ENCODE measurements at places on chromosomes 12 and 14.

GRCh38 chr14:55398679-55399078, 13.0 kb downstream of the ATG14 start:
- no peak for DNase-seq

DNA sequence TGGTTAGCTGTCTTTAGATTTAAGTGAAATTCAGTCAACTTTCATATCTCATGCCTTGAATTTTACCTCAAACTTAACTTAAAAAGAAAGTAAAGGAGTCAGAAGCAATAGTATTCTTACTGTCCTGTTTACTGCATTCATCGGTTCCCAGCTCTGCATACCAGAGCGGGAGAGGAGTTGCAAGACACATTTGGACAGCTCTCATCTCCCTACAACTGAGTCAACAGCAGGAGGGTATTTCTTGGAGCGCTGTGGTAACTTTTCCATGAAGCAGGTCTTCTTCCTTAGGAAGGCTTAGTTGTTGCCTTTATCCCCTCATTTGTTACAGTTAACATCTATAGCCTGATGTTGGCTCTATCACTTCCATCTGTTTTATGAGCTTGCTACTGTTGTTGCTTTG, 65.1 kb downstream of the TRMT5 start:
- DNase-seq: no peak

- DNase-seq: no peak
These were observed 44.2 kb upstream of the CDK17 start for GRCh38 chr12:96444399-96444798.

DNA sequence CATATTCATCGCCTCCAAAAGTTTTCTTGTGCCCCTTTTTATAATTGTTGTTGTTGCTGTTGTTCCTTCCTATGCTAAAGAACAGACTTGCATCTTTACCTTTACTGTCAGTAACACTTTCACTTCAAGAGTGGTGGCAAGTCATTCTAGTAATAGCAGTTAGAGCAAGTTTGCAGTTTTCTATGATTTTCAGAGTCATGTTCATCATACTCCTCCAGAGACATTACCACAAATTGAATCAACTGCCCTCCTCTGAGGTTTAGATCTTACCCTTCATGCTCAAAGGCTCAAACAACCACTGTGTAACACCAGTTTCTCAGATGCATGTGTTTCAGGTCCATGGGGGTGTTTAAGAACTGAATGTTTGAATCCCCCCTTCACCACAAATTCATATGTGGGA, 763.4 kb downstream of the LRFN5 start:
- DNase-seq: no peak

GRCh38 chr12:113961921-113962710, 4.0 kb downstream of the RBM19 start:
- no peak for DNase-seq

- DNase-seq: no peak
These were observed 15.1 kb downstream of the CYP46A1 start for GRCh38 chr14:99699085-99699760.

- DNase-seq: no peak
These were observed 79.5 kb downstream of the DAAM1 start for GRCh38 chr14:59268011-59268410.

GRCh38 chr12:127060310-127060847, 1206.6 kb upstream of the TMEM132C start:
- DNase-seq: no peak

DNA sequence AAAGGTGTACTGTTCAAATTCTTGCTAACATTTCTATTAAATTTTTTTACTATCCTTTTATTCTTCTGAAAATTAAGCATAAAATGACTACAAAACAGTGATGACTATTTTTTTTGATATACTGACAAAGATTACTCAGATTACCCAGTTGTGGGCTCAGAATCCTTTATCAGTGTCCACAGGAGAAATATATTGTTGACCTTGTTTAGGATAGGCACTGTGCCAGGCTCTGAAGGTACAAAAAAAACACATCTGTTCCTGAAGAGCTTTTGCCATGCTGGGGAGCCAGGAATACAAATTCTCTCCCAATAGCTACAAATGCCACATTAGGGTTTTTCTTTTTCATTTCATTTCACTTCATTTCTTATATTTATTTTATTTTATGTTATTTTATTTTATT, 26.9 kb upstream of the GCH1 start:
- DNase-seq: no peak

- no peak for DNase-seq
These were observed 18.0 kb upstream of the MAP3K9 start for GRCh38 chr14:70827347-70827746.

DNA sequence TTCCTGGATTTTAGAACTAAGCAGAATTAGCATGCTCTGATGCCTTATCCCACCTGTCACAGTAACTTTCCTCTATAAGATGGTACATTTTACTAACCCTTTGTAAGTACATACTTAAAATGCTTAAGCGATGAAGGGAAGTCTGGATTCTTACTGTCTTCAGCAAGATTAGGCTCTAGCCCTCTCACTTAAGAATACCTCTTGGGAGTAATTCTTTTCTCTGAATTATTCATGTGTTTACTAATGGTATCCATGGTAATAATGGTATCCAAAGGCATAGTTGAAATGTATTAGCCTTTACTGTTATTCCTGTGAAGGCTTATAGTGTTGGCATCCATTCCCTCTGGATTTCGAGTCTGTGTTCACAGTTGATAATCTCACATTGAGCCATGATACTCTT, 176.9 kb downstream of the MON2 start:
- no peak for DNase-seq

DNA sequence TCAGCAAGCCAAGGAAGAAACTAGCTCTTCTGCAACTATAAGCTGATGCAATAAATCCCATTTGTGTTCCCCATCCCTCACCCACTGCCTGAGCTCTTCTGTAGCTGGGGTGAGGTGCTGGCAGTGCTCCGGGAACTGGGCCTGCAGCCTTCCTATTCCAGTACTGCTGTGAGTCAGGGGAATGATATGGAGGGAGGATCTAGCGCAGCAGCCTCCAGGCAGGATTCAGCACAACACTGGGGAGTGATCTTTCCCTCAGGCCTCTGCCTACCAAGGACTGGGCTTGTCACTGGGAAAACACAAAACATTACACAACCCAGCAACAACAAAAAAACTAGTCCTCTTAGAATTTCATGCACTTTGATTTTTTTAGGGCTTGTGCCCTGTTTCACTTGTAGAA, 58.7 kb downstream of the ST8SIA1 start:
- no peak for DNase-seq

GRCh38 chr14:54730156-54730961, 163.4 kb downstream of the SAMD4A start:
- DNase-seq: no peak

DNA sequence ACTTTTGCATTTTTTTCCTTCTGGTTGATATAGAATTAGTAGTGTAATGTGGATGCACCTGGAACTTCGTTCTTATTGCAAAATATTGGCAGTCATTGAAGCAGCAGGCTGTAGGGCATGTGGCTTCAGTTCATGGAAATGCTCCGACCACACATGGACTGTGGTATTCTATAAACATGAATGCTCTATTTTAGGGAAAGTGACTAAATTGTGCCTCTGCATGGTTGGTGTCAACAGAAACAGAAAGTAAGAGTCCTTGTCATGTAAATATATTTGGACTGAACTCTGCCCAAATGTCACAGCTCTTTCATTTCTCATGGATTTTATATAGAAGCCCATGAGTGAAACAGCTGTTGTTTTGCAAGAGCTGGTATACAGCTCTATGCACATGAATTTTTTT, 917.0 kb downstream of the LRFN5 start:
- DNase-seq: no peak

DNA sequence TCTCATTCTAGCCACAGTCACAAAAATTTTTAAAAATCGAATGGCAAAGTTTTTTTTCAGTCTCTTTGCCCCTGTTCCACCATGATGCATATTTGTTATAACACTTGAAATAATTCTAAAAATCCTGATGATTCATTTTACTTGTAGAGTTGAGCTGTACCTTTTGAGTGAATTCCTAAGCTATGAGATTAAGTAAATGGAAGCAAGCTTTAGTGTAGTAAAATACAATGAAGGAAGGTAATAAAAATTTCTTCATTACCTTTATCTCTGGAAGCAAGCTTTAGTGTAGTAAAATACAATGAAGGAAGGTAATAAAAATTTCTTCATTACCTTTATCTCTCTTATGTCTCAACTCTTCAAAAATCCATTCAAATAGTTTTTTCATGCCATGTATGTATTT, 46.1 kb downstream of the TMTC3 start:
- DNase-seq: no peak

GRCh38 chr14:67457782-67458181, 30.7 kb downstream of the TMEM229B start:
- DNase-seq: no peak

DNA sequence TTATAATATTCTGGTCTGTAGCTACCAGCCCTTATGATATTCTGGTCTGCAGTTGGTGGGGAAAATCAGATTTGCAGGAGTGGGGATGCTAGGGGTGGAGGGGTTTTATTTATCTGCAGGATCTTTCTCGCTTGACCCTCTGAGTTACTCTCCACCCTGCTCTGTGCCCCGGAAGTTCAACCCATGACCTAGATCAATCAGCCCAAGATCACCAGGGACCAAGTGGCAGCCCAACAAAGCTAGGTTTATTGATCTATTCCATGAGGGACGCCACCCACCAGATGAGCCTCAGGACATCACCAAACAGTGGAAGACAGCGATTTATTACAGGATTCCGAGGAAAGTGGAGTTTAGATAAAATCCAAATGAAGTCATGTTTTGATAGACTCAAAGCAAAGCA, 25.8 kb upstream of the C12orf76 start:
- DNase-seq: no peak

DNA sequence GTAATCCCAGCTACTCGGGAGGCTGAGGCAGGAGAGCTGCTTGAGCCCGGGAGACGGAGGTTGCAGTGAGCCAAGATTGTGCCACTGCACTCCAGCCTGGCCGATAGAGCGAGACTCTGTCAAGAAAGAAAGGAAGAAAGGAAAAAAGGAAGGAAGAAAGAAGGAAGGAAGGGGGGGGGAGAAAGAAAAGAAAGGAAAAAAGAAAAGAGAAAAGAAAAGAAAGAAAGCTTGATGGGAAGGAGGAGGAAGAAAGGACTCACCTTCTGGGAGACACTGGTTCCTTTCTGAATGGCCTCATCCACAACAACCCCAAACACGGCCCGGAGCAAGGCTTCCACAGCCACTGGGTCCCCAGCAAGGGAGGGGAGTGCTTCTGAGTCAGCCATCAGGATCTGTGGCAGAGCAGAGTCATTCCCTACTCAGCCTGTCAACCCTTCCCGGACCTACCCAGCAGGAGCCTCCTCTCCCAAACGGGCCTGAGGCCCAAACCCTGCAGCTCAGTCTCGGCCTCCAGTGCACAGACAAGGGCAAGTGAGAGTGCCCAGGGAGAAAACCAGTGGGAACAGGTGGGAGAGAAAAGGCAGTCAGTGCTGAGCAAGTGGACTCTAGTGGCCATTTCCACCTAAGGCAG, 7.3 kb upstream of the ZNF740 start:
- DNase-seq: no peak

DNA sequence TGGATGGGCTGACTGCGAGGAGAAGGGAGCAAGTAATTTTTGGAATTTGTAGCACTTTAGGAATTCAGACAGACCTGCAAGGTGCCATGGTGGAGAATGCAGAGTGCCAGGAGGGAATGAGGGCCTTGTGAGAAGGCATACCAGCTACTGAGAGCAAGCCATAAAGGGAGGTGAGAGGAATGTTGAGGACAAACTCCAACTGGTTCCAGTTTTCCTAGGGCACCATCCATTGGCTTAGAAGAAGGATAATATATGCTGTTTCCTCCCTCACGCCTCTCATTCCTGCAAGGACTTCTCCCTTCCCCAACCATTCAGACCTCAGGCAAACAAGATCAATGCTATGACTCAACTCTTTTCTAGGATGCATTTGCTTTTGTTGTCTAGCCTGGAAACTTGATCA, 11.2 kb upstream of the DAAM1 start:
- no peak for DNase-seq

DNA sequence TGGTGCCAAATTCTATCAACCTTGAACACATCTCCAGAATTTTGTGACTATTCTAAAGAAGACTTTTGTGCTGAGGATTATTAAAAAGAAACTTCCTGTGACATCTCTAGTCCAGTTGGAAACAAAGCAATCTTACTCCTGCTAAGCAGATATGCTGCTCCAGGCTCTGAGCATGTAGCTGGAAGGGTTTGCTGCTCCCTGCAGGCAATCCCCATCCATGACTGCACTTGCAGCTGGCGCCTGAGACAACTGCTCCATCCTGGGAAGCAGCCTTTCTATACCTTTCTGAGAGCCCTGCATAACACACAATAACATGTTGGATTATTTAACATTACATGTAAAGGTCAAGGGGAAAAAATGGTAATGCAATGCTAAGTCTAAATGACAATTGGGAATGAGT, 105.1 kb downstream of the NDUFA12 start:
- no peak for DNase-seq

DNA sequence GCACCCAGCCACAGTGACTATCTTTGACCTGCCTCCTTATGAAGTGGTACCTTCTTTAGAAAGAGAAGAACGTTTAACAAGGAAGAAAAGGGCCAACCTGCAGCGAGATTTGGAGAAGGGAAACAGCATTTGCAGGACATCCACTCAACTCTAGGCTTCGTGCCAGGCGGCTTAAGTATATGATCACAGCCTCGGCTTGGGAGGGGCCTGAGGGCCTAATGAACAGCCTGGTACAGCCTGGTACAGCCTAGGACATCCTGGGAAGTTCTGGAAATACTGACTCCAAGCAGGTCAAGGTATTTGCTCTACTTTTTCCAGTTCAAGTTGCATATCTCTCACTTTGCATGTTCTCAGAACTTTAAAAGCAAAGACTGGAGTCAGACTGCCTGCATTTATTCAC, 16.1 kb downstream of the HCAR2 start:
- DNase-seq: no peak

GRCh38 chr14:79967001-79967400, 244.3 kb downstream of the DIO2 start:
- no peak for DNase-seq

GRCh38 chr12:79295572-79295971, 395.2 kb downstream of the PAWR start:
- no peak for DNase-seq

- no peak for DNase-seq
These were observed 317.0 kb upstream of the TMTC1 start for GRCh38 chr12:30100741-30101140.

GRCh38 chr12:54175200-54175963, 13.4 kb downstream of the SMUG1 start:
- DNase-seq: no peak

DNA sequence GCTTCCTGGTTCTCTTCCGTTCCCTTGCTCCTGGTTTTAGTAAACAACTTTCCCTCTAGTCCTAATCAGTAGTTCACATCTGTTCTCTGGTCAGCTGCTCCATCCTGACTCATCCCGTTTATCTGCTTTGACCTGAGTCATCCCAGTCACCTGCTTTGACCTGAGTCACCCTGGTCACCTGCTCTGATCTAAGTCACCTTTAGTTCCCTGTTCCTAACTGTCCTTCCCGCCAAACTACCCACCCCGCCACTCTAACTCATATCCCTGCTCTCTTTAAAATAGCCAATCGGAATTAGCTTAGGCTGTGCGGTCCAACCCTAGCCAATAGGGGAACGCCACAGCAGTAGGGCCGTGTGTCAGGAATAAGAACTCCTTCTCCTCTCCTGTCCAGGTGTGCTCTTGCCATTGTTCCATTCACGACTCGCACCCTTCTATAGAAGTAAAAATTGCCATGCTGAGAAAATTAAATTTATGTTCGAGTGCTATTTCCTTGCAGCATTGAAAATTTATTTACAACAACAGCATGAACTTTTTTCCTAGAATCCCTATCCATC, 3.1 kb upstream of the ANKRD33 start:
- DNase-seq: no peak

- DNase-seq: no peak
These were observed 1506.9 kb downstream of the AACS start for GRCh38 chr12:126572170-126572569.
